ENCODE measurements at places on chromosomes 16 and 17.
A peak's percentile ranks its signal among the peaks of the same experiment; 100 is the strongest.

DNA sequence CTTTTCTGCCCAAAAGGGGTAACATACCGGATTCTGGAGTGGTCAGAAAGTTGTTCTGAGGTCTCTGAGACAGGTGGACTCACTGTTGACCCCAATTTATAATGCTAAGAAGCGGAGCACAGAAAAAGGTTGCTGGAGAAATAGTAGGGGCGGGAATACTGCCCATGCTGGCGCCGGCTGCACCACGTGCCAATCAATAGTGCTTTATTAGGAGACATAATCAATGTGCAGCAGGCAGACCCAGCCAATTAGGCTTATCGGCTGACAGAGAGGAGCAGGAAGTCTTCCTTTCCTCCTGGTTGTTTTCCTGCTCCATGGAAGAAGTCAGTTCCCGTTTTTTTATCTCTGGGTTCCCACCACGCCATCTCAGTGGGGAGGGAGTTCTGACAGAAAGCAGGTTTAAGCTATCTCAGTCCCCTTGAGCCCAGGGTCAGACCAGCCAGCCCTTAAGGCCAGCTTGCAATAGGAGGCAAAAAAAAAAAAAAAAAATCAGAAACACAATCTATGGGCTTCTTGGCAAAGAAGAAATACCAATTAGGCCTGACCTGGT is 68.2 kb upstream of the IRX6 start:
- no peak for DNase-seq

- DNase-seq = no peak
Measured at GRCh38 chr16:12868169-12868568, 33.2 kb upstream of the SHISA9 start.

DNA sequence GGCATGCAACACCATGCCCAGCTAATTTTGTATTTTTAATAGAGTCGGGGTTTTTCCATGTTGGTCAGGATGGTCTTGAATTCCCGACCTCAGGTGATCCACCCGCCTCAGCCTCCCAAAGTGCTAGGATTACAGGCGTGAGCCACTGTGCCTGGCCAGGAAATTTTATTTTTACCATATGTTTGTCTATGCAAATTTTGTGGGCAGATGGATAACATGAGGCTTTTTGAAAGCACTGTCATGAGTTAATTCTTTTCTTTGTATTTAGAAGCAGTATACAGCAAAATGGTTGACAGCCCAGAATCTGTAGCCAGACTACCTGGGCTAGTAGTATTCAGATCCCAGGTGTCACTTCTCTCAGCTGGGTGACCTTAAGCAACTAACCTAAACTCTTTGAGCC is 8.5 kb upstream of the KPNB1 start:
- no peak for DNase-seq

- no peak for DNase-seq
Measured at GRCh38 chr16:69566240-69566980, 644 bp downstream of the NFAT5 start.

GRCh38 chr17:77352441-77352840 is 211.7 kb downstream of the SEC14L1 start:
- no peak for DNase-seq

- peak; percentile 38 for DNase-seq
Measured at GRCh38 chr17:61314368-61315078, 85.1 kb upstream of the TBX2 start.

DNA sequence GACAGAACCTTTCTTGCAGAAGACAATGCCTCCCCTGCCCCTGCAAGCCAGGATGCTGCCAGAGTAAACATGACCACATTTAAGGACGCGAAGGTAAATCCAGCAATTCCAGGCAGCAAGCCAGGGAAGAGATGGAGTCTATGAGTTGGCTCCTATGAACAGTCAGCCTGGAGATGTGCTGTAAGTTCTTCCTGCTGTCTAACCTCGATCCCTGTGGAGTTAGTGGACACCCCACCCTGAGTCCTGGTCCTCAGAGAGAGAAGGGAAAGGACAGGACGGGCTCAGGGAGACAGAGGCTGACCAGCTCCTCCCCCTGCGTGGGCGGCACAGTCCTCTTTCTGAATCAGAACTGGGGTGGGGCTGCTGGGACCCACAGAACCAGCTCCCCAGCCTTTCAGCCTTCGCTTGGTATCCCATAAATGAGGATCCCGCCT is 24.9 kb downstream of the CDC42EP4 start:
- DNase-seq = no peak

GRCh38 chr17:37691807-37692206 is 48.6 kb upstream of the DDX52 start:
- no peak for DNase-seq

DNA sequence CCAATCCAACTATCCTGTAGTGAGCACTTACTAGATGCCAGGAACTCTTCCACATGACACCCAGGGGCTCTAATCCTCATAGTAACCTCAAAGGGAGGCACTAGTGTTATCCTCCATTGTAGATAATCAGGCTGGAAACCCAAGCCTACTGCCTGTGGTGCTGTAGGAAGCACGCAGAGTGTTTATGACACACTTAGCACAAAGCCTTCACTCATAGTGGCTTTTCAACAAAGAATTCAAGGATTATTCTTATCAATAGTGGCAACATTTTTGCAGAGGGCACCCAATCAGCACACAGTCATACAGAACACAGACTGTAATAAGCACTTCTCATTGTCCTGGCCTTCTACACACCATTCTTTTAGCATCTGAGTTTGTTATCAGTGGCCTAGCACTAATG is 18.5 kb upstream of the SOX9 start:
- no peak for DNase-seq

DNA sequence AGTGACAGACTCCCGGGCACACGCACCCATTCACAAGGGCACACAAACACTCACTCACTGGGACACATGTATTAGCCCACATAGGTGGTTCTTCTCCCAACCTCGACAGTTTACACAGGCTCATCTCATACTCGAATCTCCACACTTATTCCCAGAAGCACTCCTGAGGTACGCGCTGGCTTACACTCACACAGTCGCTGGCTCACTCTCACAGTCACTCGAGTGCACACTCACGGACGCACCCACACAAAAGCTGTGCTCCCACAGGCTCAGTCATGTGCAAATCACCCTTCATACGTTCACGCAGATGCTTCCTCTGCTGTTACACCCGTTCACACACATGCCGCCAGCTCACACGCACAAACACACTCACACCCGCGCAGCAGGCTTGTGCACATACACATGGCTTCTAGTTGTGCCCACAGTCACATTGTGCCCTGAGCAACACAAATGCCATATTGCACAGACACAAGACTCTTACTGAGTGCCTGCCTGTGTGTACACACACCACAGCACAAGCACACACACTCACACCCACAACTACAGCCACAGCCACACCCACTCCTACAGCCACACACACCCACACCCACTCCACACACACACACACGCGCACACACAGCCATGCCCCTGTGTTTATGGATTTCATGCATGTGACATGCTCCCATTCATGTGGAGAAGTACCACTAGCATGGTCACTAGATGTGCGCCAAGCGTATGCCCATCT is 8.4 kb upstream of the PRR29 start:
- no peak for DNase-seq

DNA sequence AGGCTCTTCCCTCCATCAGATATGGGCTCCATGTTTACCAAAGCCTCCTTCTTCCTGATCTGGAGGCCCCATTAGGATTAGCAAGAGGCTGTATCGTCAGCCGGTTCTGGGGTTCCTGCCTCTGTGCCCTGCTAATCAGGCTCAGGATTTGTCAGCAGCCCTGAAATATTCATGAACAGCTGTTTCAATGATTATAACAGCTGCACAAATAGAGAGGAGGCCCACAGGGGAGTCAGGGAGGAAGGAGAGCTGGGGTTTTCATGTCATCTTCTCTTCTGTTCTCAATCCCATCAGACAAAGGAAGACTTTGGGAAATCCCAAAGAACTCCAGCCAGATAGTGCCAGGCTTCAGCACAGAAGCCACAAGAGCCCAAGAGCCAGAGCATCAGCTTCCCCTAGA is 72.3 kb upstream of the MMP2 start:
- no peak for DNase-seq

- no peak for DNase-seq
Measured at GRCh38 chr17:75124041-75124818, 7.3 kb downstream of the NT5C start.

DNA sequence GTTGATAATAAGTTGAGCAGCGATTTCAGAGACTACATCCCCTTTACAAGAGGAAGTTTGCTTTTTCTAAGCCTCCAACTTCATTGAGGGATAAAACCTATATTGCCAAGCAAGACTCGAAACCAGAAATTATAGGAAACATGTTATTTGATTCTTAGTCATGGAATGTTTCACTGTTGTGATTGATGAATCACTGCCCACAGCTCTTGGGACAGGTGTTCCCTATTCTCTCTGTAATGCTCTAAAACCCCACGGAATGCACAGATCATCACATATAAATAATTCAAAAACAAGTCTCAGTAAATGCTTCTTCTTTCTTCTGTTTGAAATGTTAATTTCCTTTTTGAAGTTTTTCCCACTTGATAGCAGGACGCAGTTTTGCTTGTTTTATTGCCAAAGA is 809.5 kb upstream of the GOT2 start:
- no peak for DNase-seq

DNA sequence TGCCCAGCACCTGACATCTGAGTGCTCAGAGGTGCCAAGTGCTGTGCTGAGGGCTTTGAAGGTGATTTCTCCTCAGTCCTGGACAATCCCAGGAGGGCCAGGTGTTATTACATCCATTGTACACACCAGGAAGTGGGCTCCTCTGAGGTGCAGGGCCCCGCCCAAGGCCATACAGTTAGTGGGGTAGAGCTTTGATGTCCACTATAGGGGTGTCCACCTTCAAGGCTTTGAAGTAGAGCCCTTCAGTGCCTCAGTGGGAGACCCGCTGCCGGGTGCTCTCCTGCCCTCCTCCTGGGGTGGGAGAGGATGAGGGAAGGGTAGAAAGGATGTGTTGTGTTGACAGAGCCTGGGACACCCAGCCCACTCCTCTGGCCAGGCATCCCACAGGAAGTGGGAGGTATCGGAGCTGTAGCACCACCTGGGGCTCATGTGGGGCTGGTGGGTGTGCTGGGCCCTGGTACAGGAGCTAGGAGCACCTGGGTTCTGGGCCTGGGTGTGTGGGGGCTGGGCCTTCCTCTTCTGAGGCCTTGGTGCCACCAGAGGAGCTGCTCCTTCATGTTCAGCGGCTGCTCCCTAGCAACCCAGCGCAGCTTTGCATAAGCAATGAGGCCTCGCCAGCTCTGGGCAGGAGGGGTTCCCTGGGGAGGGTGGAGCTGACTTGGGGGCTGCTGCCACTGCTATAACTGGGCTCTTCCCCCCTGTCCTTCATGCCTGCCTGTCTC is 7.4 kb downstream of the LASP1 start:
- no peak for DNase-seq

DNA sequence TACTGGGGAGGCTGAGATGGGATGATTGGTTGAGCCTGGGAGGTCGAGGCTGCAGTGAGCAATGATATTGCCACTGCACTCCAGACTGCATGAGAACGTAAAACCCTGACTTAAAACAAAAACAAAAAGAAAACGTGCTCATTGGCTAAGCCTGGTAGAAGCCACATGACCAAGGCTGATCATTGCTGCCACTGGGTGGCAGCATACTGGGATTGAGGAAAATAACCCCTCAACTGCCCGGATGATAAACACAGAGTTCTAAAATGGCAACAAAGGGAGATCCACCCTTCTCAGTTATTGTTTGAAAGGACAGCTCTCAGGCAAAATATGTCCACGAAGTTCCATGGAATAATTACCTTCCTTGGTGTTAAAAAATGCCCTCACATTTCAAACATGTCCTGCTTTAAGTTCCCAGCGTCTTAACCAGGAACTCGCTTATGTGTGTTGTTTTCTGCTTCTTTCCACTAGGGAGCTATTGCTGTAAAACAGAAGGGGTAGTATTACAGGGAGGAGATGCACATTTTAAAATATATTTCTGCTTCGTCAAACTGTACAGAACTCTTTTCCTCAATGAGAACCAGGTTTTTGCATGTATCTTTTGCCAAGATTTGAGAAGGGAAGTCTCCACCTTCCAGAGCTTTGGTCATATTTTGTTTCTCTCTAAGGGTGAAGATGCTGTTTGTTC is 675.3 kb downstream of the MAF start:
- DNase-seq = peak; percentile 15

DNA sequence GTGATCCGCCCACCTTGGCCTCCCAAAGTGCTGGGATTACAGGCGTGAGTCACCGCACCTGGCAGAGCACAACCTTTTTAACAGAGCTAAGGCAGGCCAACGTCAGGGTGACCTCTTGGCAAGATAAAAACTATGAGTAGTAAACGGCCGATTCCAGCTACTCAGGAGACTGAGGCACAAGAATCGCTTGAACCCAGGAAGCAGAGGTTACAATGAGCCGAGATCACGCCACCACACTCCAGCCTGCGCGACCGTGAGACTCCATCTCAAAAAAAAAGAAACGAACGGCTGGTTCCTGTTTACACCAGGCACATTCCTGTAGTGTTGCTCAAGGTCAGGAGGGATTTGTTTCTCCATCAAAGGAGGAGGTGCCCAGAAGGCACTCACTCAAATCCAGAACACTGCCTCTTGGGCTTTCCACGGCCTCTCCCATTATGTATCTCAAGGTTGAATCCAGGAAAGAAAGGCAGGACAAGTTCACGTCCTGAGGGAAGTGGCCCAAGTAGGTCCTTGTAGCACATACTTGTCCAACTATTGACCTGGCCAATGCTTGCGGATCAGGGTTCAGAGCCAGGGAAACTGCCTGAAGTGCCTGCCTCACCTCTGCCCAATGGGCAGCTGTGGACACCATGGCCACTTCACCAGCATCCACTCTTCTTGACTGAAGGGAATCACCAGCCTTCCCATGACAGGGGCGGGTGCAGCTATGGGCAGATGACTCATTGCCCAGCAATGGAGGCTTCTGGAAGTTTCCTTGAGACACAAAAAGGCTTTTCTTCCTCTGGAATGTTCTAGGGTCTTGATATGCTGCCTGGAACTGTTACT is 13.5 kb downstream of the KNOP1 start:
- no peak for DNase-seq

- DNase-seq = no peak
Measured at GRCh38 chr17:50853015-50853615, 13.0 kb downstream of the TOB1 start.

GRCh38 chr16:30004811-30005242 is 6.0 kb downstream of the DOC2A start:
- no peak for DNase-seq

DNA sequence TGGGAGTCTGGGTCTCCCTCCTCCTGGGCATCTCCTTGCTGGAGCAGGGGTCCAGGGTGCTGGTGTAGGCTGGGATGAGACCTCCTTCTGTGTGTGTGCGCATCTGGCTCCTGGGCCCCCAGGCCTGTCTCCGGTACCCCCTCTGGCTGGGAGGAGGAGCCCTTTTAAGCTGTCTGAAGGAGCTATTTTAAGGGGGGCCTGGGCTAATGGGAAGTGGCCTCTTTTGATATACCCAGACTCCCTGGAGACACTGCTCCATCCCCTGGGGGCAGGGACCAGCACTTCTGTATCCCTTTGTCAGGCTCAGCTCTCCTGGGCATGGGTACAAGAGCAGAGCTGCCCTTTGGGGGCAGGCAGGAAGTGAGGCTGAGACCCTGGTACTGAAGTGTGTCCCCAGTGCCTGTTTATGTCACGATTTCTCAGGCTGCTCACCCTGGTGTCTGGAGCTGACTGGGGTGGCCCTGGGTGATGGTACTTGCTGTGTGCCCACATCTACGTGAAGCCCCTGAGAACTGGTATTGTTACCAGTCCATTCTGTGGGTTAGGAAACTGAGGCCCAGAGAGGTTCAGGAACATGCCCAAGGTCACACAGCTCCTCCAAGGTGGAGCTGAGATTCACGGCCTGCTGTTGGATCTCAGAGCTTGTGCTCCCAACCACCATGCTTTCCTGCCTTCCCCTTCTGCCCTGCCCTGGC is 6.5 kb downstream of the ADCY7 start:
- no peak for DNase-seq

Data from putamen (tissue), 1 donor.